ENCODE measurements at places on chromosomes 7 and 10. TPM values are rescaled to one million over a fixed set of nuclear protein-coding genes. Genes with fewer than 3 reads are reported as not detected.

The NAMPT gene
- polyA plus RNA-seq: 23.5 TPM

The NFE2L3 gene
- 12.8 TPM for polyA plus RNA-seq

The ZNF277 gene
- 27.6 TPM for polyA plus RNA-seq

The MRLN gene
- not detected for polyA plus RNA-seq

The UNCX gene
- polyA plus RNA-seq: not detected

The SUN1 gene
- polyA plus RNA-seq: 54.4 TPM

The OR6V1 gene
- not detected for polyA plus RNA-seq

The FAM13C gene
- not detected for polyA plus RNA-seq

The ZNF485 gene
- 2.5 TPM for polyA plus RNA-seq

The COPS6 gene
- polyA plus RNA-seq: 130 TPM

The CYP2C8 gene
- polyA plus RNA-seq: not detected

The SPDYE2B gene
- polyA plus RNA-seq: not detected

The STRA8 gene
- polyA plus RNA-seq: not detected

The PHF14 gene
- 8.8 TPM for polyA plus RNA-seq
